ENCODE measurements at places on chromosomes 3 and 15.

- DNase-seq, result no peak
These were observed 25.2 kb downstream of the NIPA1 start for GRCh38 chr15:22811640-22812039.

DNA sequence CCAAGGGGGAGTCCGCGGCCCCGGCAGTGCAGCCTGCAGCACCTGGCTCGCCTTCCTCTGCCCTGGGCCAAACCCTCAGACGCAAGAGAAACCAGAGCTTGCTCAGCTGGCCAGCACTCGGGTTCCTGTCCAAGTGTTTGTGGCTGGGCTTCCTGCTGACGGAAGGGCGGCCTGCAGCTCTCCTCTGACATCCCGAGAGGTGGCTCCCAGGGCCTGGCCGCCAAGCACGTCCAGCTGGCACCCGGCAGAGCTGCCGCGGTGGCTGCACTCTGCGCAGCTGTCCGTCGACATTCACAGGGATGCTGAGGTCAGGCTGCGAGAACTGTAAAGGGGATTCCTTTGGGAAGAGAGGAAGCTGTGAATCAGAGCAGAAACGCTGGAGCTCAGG is 85.6 kb downstream of the CPN2 start:
- peak; percentile 50 for DNase-seq

- no peak for DNase-seq
These were observed 398 bp upstream of the RAB7A start for GRCh38 chr3:128725547-128726022.

- no peak for DNase-seq
These were observed 17.8 kb upstream of the ITGB5 start for GRCh38 chr3:124904835-124905492.

DNA sequence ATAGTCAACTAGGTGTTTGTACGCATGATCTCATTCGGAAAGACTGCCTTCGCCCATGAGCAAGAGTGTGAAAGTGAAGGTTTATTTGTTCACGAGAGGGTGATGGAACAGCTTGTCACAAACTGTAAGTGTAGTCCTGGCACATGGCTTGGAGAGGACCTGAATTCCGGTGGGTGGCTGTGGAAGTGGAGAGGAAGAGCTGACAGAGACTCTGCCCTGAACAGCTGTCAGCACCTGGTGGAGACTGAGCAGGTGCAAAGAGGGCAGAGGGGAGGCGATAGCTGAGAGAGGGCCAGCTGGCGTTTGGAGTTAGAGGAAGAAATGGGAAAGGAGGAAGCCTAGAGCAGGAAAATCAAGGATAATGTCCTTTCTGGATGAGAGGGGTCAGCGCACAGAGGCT is 155.7 kb downstream of the EEFSEC start:
- DNase-seq, result peak; percentile 69

DNA sequence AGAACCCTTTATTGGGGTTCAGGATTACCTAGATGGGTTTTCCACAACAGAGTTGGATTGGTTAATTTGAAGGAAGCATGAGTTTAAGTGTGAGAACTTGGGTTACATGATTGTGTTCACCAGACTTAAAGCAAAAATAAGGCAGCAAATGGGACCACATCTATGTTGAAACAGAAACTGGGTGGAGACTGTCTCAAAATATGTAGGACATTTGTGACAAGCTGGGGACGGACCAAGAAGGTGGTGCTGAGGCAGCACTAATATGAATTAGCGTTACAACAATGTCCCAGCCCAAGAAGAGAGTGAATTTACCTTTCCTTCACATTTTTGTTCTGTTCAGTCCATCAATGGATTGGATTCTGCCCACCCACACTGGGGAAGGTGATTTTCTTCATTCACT is 866 bp upstream of the AADACL2 start:
- no peak for DNase-seq

GRCh38 chr3:176655404-176656094 is 541.7 kb downstream of the TBL1XR1 start:
- no peak for DNase-seq

DNA sequence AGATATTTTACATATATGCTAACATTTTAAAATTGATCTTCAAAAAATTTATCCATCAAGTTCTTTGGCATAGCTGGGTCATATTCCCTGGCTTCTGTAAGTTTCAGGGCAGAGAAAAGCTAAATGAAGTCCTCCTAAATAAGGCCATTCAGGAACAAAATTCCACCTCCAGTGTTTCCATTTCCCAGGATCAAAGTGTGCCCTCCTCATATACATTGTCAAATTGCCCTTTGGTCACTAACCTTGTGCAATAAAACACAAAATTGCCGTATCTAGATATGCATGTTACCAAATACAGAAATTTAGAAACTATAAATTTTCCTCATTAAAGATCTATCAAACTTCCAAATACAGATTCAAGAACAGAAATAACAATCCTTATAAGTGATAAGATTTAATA is 10.6 kb downstream of the CEP152 start:
- no peak for DNase-seq

GRCh38 chr3:123685780-123686179 is 100.9 kb upstream of the HACD2 start:
- no peak for DNase-seq

GRCh38 chr15:55613727-55614126 is 25.6 kb upstream of the PYGO1 start:
- DNase-seq, result no peak

DNA sequence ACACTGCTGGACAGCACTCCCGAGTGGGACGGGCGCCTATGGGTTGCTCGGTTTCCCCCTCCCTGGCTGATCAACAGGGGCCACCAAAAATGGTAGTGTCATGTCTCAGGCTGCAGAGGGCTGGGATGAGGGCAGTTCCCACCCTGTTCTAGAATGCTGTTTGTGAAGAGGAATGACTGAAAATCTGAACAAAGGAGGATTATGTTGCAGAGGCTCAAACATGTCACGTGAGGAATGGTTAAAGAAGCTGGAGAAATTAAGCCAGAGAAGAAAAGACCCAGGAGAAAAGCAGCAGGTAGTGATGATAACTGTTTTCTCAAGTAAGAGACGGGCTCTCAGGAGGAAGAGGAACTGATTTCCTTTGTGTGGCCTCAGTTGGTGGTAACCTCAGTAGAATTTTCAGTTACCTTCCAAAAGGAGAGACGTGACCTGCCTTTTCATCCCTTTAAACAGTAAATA is 10.4 kb downstream of the SPG21 start:
- DNase-seq, result no peak

DNA sequence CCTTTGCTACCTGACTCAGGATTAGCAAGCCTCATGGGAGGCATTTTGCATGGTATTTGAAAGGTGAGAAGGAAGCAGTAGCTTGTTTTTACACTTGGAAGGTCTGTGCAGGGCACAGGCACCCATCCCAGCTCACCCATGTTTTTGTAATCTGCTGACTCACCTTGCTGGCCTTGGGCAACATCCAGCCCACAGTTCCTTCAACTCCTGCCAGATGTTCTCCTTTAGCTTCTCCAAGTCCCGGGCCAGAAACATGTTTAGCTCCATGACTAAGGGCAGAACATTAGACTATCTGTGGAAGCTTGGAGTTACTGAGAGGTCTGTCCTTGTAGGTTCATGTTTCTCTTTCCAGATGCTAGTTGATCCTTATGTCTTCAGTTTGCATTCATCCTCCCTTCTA is 12.4 kb upstream of the ZNF770 start:
- no peak for DNase-seq

GRCh38 chr3:125414669-125415068 is 39.5 kb upstream of the ZNF148 start:
- no peak for DNase-seq

DNA sequence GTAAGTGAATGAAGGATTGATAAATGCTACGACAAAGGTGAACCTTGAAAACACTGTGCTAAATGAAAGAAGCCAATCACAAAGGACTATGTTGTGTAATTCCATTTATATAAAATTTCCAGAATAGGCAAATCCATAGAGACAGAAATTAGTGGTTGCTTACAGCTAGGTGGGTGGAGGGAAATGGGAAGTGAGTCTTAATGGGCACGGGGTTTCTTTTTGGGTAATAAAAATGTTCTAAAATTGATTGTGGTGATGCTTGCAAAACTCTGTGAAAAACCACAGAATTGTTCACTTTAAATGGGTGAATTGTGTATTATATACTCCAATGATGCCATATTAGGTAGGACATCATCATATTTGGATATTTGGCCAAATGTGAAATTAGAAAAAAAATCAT is 20.9 kb upstream of the TEX9 start:
- no peak for DNase-seq

DNA sequence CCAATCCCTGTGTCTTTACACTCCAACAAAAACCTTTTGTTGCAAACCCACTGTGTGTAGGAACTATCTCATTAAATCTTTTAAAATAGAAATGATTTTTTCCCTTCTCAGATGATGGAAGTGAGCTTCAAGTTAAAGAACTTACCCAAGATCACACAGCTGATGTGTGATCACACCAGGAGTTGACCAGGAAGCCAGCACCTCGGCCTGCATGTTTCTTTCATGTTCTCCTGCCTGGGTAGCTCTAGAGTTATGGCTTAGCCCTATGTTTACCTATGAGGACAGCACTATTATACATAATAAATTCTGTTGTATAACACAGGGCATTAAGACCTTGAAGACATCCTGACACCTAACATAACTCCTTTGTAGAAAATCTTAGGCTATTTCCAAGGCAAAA is 132.1 kb upstream of the KLHL25 start:
- DNase-seq, result no peak

GRCh38 chr3:31853580-31853979 is 127.5 kb downstream of the OSBPL10 start:
- DNase-seq, result no peak

GRCh38 chr3:190097617-190098016 is 23.1 kb downstream of the P3H2 start:
- DNase-seq, result no peak

DNA sequence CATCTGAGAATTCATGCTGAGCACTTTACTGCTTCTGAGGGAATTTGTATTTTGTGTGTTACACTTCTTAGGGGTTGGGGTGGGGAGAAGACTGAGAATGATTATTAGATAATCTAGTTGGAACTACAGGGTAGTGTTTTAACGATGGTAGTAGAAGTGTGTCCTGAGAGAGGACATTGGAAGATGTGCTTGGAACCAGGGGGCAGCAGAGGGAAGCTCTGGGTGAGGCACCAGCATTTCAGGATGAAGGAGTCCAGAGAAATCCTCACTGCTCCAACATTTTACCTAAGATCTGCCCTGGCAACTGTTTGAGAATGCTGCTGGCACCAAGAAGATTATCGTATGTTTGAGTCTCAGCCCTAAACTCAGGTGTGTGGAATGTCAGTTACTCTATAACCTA is 145.5 kb downstream of the SQOR start:
- DNase-seq, result no peak

GRCh38 chr15:20346082-20346805 is 195.4 kb downstream of the GOLGA6L6 start:
- no peak for DNase-seq

GRCh38 chr3:42195879-42196330 is 70.1 kb downstream of the CCK start:
- DNase-seq, result no peak

- DNase-seq, result no peak
These were observed 665 bp downstream of the PIGB start for GRCh38 chr15:55319537-55320237.

GRCh38 chr15:43143203-43143941 is 10.0 kb downstream of the TMEM62 start:
- DNase-seq, result no peak

- DNase-seq, result no peak
These were observed 3.4 kb upstream of the UNC13C start for GRCh38 chr15:53974813-53975212.

DNA sequence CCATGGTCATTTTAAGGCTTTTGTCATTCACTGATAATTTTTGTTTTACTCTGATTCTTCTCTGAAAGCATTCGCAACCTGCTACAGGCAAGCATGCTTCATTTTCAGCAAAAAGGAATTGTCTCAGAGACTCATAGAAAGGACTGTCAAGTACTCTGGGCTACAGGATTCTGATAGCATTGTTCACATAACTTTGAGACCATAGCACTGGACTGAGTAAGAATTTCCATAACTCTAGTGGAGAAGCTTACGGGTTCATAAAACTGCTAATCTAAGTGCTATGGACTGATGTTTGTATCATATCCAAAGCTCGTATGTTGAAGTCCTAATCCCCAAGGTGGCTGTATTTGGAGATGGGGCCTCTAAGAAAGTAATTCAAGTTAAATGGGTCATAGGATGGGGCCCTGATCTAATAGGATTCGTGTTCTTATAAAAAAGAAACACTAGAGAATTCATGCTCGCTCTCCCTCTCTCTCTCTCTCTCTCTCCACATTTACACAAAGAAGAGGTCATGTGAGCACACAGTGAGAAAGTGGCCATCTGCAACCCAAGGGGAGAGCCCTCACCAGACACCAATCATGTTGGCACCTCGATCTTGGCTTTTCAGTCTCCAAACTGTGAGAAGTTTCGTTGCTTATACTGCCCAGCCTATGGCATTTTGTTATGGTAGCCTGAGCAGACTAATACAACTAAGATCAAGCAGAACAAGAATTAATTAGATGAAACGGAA is 60.4 kb downstream of the CRYGS start:
- no peak for DNase-seq

GRCh38 chr3:188507244-188507720 is 353.3 kb downstream of the LPP start:
- no peak for DNase-seq

DNA sequence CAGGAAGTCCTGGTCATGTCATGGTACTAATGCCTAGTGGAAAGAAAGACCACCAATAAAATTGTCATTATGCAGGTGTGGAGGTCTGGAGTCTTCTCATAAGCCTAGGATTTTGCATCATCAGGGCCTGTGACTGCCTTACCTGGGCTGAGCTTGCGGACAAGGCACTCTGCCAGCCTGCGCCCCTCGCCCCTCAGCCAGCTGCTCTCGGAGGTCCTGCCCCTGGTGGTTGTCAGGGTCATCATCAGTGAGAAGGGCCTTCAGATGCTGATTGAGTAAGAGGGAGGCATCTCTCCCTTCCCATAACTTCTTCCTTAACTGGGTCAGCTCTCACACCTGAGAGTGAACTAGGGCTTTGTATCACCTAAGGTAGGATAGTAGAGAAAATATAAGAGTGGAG is 132.8 kb downstream of the DCLK3 start:
- DNase-seq, result no peak

DNA sequence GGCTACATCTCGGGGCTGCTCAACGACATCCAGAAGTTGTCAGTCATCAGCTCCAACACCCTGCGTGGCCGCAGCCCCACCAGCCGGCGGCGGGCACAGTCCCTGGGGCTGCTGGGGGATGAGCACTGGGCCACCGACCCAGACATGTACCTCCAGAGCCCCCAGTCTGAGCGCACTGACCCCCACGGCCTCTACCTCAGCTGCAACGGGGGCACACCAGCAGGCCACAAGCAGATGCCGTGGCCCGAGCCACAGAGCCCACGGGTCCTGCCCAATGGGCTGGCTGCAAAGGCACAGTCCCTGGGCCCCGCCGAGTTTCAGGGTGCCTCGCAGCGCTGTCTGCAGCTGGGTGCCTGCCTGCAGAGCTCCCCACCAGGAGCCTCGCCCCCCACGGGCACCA is 17.0 kb downstream of the ANKRD63 start:
- DNase-seq, result no peak

- no peak for DNase-seq
These were observed 237.3 kb downstream of the CHST2 start for GRCh38 chr3:143356839-143357238.

DNA sequence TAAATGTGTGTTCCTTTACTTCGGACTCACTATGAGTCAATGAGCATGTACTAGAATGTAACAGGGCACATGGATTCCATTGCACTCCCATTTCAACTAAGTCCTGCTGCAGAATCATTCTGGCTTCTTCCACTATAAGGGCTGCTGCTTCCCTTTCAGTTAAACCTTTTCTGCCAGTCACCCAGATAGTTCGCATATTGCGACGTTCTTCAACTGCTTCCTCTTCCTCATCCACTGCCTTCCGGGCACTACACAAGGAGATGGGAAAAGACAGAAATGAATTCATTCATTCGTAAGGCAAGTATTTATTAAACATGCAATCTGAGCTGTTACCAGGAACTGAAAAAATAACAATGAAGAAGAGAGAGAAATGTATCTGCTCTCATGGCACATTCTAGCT is 55.6 kb downstream of the POLQ start:
- no peak for DNase-seq

Measured in NCI-H1417 (cell line).